ENCODE measurements at places on chromosomes 6 and 20.

DNA sequence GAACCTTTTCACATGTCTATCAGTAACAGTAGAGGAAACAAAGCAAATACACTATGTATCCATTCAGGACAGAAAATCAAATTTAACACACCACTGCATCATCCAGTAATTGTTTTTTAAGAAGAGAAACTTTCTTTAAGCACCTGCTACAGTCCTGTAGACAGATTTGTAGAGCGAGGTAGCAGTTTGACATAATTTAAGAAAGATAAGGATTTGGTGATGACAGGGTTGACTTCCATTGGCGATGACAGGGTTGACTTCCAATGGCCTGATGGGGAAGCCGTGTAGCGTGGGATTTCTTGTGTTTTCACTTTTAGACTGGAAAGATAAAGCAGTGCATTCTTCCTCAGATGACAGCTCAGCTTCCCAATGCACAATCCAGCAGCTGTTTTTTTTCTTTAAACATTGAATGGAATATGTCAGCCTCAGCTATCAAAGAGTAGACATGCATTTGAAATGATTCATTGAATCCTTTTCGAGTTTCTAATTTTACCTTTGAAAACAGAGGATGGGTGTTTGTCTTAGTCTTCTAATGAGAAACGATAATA lies 68.5 kb downstream of the ECT2L start:
- DNase-seq = no peak

GRCh38 chr6:71510057-71510713 lies 221.6 kb downstream of the OGFRL1 start:
- DNase-seq = no peak

GRCh38 chr6:21922086-21922485 lies 328.5 kb downstream of the SOX4 start:
- DNase-seq = no peak

DNA sequence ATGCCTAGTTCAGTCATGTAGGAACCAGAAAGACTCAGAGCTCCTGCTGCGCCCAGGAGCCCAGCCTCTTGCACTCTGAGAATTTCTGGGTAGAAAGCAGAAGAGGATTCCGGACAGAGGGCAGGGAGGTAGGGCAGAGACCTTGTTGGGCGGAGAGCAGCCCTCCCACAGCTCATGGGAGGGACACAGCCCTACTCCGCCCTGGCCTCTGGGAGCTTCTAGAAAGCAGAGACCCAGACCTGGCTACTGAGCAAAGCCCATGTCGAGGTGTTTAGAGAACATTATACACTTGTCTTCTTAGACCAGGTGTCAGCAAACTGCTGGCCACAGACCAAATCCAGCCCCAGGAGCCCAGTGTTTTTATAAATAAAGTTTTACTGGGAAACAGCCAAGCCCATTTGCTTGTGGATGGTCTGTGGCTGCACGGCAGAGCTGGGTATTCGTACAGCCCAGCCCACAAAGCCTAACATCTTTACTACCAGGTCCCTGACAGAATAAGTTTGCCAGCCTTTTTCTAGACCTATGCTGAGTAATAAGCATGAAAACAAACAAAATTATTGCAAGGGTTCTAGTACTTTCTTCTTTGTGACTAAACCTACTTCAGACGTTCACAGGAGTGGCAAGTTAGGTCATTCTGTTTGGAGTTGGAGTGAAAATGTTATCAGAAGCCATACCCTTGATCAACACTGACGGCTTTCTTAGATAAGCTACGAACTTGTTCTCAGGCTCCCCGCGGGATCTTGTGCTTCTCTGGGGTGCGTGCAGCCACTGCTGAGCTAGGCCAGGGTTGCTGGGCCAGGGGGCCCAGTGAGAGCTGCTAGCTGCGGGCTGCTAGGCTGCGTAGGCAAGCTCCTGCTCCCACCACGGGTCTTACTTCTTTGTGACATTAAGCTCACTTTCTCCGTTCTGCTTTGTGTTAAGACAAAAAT lies 235.1 kb upstream of the FOXQ1 start:
- no peak for DNase-seq

GRCh38 chr6:108417027-108417426 lies 122.2 kb downstream of the AFG1L start:
- DNase-seq = no peak

GRCh38 chr6:8110725-8111124 lies 8.4 kb upstream of the EEF1E1 start:
- no peak for DNase-seq

All from cortex of kidney (tissue), 1 donor.